Activated T-helper 1 cell treated with anti-CD3 and anti-CD28 coated beads, Interleukin-2, amount 50 U/mL, for 16 hours (primary cell): ENCODE measurements at places on chromosomes 7 and 10.

DNA sequence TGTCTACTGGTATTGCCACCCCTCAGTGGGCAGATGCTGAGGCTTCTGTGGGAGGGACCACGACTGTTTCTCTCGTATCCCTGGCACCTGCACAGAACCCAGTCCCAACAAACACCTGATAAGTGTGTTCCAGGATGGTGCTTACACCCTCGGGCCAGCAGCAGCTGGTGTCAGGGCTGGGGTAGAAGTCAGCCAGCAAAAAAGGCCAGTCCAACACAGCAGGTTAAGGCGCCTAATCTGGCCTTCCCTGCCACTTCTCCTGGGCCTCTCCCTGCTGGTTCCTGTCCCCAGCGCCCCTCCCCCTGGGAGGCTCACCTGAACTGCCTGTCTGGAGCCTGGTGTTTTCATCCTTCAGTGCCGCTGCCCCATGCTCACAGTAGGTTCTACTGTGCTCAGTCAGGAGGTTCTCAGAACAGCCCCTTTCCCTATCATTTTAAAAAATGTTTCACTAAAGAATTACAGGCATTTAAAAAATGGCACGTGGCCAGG lies 20.0 kb downstream of the PODXL start:
- DNase-seq, result no peak

DNA sequence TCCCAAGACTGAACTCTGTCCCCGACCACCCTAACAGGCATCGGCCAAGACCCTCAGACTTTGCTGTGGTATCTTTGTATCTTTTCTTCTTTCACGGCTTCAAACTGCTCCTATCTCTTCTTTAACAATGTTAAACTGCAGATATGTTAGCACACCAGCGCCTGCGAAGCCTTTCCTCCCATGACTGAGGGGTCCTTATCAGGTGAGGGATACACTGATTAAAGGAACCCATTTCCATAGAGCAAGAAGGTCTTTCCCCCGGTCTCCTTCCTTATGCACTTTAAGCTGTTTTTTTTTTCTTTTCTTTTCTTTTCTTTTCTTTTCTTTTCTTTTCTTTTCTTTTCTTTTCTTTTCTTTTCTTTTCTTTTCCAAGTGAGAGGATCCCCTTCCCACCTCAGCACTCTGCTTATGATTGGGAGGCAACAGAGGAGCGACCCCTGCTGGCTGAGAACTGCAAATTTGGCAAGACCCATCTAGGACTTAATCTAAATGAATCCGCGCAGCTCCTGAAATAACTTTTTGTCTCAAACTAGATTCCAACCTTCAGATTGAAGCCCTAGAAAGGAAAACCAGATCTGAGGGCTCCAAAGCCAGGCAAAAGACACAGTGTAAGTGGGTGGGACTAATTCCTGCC lies 109.9 kb downstream of the ITGB8 start:
- DNase-seq, result no peak

GRCh38 chr7:23530405-23530804 lies 1.4 kb downstream of the TRA2A start:
- no peak for DNase-seq

GRCh38 chr7:135827391-135827790 lies 78.8 kb upstream of the FAM180A start:
- DNase-seq, result no peak

GRCh38 chr7:2661602-2662272 lies 26.3 kb upstream of the AMZ1 start:
- DNase-seq, result no peak

- DNase-seq, result no peak
Measured at GRCh38 chr10:43237631-43238446, 29.0 kb downstream of the RASGEF1A start.

GRCh38 chr7:46537191-46537905 lies 616.3 kb upstream of the IGFBP3 start:
- no peak for DNase-seq

- DNase-seq, result no peak
Measured at GRCh38 chr7:68176974-68177373, 1180.3 kb downstream of the TYW1 start.

GRCh38 chr7:26331113-26331512 lies 39.5 kb downstream of the SNX10 start:
- DNase-seq, result no peak

- DNase-seq, result no peak
Measured at GRCh38 chr10:110898391-110898790, 20.6 kb downstream of the BBIP1 start.

GRCh38 chr10:77685432-77685831 lies 47.8 kb upstream of the KCNMA1 start:
- DNase-seq, result no peak

DNA sequence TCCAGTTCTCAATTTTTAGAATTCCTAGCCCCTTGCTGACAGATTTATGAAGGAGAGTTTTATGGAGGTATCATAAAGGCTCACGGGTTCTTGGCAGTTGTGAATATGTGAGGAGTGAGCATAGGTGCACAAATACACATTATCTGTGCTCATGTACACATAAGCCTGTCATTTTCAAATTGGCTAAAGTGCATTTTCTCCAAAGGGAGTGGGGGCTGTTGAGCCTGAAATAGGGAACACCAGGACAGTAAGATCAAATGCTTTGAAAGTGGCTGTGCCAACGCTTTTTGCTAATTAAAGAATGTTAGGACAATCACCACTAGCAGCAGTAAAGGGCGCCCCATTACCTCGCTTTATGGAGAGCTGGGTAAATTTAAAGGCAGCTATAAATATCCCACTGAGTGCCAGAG lies 8.3 kb upstream of the LRRC4 start:
- DNase-seq, result no peak

GRCh38 chr10:63563623-63564022 lies 42.4 kb downstream of the REEP3 start:
- no peak for DNase-seq

DNA sequence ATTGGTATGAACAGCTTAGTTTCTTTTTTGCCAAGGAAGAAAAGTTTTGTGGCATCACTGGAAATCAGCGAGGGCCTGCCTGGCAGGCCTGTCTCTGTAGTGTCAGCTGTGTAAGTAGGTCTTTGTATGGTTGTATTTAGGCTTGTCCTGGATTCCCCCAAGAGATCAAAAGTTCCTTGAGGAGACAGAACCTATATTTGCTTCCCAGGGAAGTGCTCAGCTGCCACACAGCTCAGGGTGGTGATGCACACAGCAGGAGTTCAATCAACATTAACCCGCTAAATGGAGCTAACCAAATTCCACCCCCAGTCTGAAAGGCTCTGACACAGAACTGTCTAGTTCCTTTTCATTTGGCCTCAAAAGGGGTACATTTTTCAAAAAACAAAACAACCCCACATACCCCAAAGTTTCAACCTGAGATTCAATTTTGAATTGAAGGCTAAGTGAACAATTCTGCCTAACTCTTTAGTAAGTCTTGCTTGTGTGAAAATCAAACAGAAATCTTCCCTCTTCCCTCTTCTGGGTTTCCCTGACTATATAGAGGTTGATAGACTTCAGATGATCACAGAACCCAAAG lies 124.4 kb downstream of the CLEC2L start:
- no peak for DNase-seq

DNA sequence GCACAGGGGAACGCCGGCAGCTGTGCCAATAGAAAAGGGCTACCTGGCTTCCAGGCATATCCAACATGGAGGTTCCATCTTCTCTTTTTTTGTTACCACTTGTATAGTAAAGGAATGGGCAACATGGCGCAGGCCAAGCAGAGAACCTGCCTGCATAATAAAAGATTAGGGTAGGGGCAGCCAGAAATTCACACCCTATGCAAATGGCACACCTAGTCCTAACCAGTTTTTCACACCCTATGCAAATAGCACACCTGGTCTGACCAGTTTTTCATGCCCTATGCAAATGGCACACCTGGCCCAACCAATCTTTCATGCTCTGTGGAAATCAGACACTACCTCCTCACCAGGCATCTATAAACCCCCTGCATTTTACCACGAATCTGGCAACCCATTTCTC lies 369.5 kb downstream of the IPMK start:
- no peak for DNase-seq

DNA sequence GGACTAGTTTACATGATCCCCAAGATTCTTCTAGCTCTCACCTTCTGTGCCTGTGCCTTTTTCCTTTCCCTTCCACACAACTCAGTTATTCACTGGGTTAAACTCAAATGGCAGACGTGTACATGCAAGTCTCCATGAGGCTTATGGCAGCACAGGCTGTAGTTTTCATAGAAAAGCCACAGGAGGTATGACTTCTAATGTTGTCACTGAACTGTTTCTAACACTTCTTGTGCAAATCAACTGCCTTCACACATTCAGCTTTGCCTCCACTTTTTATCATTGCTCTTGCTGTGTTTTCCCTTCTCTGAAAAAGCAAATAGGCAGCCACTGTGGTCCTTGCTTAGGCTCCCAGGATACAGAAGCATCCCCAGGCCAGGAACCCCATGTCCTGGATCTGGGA lies 5.3 kb upstream of the GIMAP5 start:
- no peak for DNase-seq

- DNase-seq, result peak; percentile 67
Measured at GRCh38 chr7:76397409-76398183, 11.9 kb downstream of the SSC4D start.

DNA sequence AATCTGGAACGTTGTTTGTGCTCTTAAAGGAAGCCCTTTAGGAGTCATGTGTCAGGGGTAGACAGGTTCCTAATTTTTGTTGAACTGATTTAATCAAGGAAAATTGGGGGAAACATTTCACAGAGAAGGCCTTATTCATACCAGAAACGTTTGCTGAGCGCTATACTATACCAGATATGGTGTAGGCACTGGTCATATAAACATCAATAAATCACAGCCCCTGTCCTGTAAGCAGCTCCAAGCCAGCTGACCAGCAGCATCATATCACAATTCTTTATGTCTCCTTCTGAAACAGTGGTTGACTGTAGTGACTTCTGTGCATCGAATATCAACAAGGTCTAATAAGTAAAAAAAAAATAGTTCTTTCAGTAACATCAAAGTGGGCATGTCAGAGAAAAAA lies 1.1 kb downstream of the TMEM178B start:
- DNase-seq, result no peak

DNA sequence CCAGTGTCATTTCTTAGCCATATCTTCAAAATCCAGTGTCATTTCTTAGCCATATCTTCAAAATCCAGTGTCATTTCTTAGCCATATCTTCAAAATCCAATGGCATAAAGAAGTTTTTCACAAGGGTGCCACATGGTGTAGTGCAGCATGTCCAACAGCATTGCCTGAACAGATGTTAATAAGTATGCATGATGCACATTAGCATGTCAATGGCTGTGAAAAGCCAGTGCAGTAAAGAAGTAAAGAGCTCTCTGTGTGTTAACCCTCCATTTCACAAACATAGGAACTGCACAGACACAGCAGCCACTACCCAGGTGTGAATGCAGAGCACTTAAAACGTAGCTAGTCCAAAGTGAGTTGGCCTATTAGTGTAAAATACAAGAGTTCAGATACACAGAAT lies 89.8 kb downstream of the GNAI1 start:
- DNase-seq, result no peak

DNA sequence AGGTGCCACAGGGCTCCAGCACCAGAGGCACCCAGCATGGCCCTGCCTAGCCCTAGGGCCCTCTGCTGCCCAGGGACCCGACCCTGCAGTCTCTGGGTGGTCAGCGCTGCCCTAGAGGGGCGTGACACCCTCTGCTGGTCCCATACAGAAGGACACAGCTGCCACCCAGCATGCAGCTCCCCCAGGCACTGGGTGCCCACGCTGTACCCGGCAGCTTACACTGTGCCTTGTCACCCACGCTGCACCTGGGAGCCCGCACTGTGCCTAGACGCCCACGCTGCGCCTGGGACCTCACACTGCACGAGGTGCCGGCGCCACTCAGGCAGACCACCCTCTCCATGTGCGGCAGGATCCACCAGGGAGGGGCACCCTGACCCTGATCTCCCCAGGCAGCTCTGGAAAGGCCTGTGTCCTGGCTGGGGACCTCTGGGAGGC lies 55.2 kb downstream of the PWWP2B start:
- DNase-seq, result no peak

- no peak for DNase-seq
Measured at GRCh38 chr10:112374724-112375541, 1.0 kb downstream of the ACSL5 start.

- no peak for DNase-seq
Measured at GRCh38 chr7:98559958-98560357, 57.1 kb upstream of the NPTX2 start.

GRCh38 chr7:2063563-2064260 lies 169.0 kb downstream of the MAD1L1 start:
- DNase-seq, result no peak

DNA sequence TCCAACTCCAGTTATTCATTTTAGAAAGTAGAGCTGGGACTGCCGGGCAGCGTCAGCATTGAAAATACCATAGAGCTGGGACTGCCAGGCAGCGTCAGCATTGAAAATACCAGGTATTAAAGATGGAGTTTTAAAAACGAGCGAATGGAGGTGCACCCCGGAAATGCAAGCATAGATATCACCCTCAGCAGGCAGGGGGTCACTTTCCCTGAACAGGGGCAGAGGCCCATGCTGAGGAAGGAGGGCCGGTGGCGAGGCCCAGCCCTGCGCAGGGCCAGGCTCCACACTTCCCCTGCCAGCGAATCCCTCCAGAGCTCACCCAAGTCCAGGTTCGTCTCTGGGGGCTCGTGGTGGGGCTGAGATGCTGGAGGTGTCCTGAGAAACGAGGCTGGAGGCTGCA lies 84.8 kb upstream of the DIP2C start:
- no peak for DNase-seq

- DNase-seq, result no peak
Measured at GRCh38 chr10:22825841-22826240, 102.0 kb upstream of the ARMC3 start.

DNA sequence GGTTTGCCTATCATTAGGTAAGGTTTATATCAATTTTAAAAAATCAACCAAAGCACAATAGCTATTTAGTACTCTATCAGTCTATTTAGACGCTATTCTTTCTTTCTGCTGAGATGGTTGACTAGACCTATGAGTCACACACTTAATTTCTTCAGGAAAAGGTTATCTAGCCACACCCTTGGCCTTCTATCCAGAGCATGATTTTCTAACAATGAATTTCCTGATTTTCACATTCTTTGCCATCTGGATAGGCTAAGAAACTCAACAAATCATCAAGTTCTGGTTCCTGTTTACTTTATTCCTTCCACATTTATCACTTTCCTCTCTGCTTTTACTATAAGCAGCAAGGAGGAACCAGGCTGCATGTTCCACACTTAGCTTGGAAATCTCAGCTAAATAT lies 8.1 kb downstream of the PRPS1L1 start:
- no peak for DNase-seq

- no peak for DNase-seq
Measured at GRCh38 chr7:48035967-48036478, 680 bp downstream of the C7orf57 start.

DNA sequence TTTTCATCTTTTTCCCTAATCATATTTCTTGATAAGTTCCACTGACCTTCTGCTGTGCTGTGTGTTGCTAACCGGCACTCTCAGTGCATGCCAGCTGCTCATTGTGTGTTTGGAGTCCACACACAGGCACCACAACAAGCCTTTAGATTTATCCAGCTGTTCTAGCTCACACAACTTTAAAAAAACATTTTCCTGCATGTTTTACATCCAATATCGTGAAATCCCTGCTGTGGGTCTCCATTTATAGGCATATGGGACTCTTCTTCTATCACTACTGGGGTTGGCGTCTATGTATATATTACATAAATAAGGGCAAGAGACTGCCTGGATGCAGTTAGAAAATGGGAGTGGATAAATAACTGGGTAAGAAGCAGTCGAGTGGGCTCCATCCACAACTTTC lies 183.6 kb upstream of the ADARB2 start:
- DNase-seq, result no peak
